ENCODE measurements at places on chromosomes 1 and 21. TPM values are rescaled to one million over a fixed set of nuclear protein-coding genes. Genes with fewer than 3 reads are reported as not detected.

The C1orf141 gene
- not detected for total RNA-seq

- H3K27ac ChIP-seq, result no peak overlapping the region
- no peaks in the 10 kb centered on the region for H3K4me1 ChIP-seq
- no peaks in the 10 kb centered on the region for H3K27me3 ChIP-seq
Observed at GRCh38 chr1:63563745-63564144, 29.5 kb upstream of the PGM1 start.

DNA sequence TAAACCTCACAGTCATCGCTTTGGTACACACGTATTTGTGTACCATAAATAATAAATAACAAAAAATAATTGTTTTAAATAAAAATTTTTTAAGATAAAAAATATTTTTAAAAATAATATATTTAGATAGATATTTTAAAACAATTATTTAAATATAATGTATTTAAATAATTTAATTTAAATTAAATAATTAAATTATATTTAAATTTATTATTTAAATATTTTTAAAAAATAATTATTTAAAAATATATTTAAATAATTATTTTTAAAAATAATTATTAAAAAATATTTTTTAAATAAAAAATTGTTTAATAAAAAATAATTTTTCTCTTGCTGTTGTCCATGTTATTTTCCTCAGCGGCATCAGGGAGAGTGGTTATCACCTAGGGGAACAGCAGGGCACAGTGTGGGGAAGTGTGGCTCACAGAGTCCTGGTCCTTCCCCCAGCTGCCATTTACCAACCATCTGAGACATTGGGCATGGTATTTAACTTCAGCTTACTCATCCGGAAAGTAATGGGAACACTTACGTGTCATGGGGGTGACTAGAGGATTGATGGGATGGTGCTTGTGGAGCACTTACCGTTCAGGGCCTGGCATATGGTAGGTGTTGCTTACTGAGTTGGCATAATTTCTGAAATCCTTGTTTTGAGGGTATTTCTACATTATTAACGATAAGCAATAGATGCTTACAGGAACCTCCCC, 92.9 kb upstream of the TSPAN2 start:
- no peak for DNase-seq
- H3K4me1 ChIP-seq, result peaks cover 56% of the 10 kb centered on the region
- H3K27ac ChIP-seq, result peak overlapping the region; percentile 95
- no peak overlapping the region for H3K4me3 ChIP-seq
- no peaks in the 10 kb centered on the region for H3K27me3 ChIP-seq
- H3K36me3 ChIP-seq, result no peaks in the 10 kb centered on the region

GRCh38 chr1:147820761-147821297, 60.4 kb upstream of the GJA5 start:
- H3K36me3 ChIP-seq, result no peaks in the 10 kb centered on the region
- H3K27me3 ChIP-seq, result no peaks in the 10 kb centered on the region
- H3K27ac ChIP-seq, result no peak overlapping the region
- H3K4me1 ChIP-seq, result no peaks in the 10 kb centered on the region
- no peak for DNase-seq

- H3K4me1 ChIP-seq, result peaks cover 65% of the 10 kb centered on the region
- H3K27ac ChIP-seq, result peak overlapping the region; percentile 96
- DNase-seq, result peak; percentile 70
- H3K4me3 ChIP-seq, result no peak overlapping the region
- no peaks in the 10 kb centered on the region for H3K36me3 ChIP-seq
Observed at GRCh38 chr1:64042331-64043100, 160.9 kb upstream of the UBE2U start.

DNA sequence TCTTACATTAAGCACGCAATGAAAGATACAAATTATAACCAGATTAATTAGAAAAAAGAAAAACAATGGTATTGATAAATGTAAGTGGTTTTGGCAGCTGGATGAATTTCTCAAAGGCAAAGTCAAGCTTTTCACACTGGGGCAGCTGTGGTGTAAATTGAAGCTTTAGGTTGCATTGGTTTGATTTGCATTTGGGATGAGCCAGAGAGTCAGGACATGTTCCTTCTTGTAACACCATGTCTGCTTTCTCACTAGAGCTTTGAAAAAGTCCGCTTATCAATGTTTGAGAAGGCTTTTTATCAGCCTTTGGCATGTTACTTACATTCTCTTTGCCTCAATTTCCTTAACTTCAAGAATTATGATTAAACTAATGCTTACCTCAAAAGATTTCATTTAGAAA, 173.9 kb downstream of the GPATCH2 start:
- H3K4me1 ChIP-seq, result no peaks in the 10 kb centered on the region
- no peaks in the 10 kb centered on the region for H3K27me3 ChIP-seq
- no peak overlapping the region for H3K4me3 ChIP-seq
- H3K27ac ChIP-seq, result no peak overlapping the region
- peak; percentile 57 for DNase-seq

- H3K27me3 ChIP-seq, result peaks cover 29% of the 10 kb centered on the region
- DNase-seq, result peak; percentile 95
- H3K4me3 ChIP-seq, result no peak overlapping the region
Observed at GRCh38 chr1:19974822-19975416, 4.5 kb downstream of the PLA2G2A start.

Measured in osteoblast (primary cell).